ENCODE measurements at places on chromosomes 4 and X. TPM values are rescaled to one million over a fixed set of nuclear protein-coding genes. Genes with fewer than 3 reads are reported as not detected.

ATP2B3 gene
- total RNA-seq = 0.31 TPM

PABPC5 gene
- total RNA-seq = 6.2 TPM

SYNPO2 gene
- total RNA-seq = 2,362 TPM

UGT8 gene
- total RNA-seq = 0.27 TPM

LDB2 gene
- 29.6 TPM for total RNA-seq

CLNK gene
- not detected for total RNA-seq

RIPPLY1 gene
- total RNA-seq = not detected

DCAF12L2 gene
- 0.67 TPM for total RNA-seq

HTRA3 gene
- total RNA-seq = 64.2 TPM

KLHL13 gene
- total RNA-seq = 32.6 TPM

- ATAC-seq = no peak
Measured at GRCh38 chr4:94741304-94741703, 16.5 kb upstream of the BMPR1B start.

DNA sequence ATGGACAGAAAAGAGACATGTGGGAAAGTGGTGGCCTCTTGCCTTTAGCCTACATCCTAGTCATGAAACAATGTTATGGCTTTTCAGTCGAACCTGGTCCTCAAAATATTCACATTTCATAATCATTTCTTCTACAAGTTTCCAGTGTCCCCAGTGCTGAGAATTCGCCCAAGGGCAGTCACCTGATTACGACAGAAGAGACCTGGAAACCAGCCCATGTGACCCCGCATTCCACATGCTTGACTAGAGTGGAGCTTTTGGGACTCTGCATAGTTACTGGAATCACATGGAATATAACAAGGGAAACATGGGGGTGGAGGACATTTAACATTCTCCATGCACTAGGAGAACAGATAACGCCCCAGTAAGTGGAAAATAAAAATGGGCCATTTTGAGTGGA is 100.1 kb downstream of the PPARGC1A start:
- peak; percentile 60 for ATAC-seq

GRCh38 chr4:52935317-52935716 is 73.2 kb downstream of the RASL11B start:
- ATAC-seq = no peak

- ATAC-seq = no peak
Measured at GRCh38 chrX:45714866-45715265, 514.2 kb upstream of the DIPK2B start.

DNA sequence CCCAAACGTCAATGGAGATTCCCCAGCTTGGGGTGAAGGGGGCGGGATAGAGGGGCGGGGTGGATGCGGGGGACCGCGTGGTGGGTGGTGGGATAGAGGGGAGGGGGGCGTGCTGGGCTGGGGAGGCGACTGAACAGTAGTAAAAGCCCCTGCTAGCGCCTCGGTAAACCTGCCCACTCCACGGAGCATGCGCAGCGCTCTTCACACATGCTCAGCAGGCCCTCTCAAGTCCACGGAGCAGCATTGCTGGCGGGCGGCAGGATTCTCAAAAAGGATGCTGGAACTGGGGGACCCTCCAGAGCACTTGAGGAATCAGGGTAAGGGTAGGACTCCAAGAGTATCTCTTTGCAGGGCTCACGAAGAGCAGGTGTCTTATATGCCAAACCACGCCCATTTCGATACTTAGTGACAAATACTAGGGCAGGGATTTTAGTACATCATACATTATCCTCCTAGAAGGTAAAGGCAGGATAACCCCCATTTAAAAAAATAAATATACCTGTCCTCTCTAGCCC is 378 bp upstream of the RPS6KA6 start:
- ATAC-seq = peak; percentile 54

- no peak for ATAC-seq
Measured at GRCh38 chr4:143356493-143356892, 19.8 kb downstream of the GAB1 start.

- ATAC-seq = peak; percentile 78
Measured at GRCh38 chr4:5050520-5051277, 581 bp upstream of the STK32B start.

DNA sequence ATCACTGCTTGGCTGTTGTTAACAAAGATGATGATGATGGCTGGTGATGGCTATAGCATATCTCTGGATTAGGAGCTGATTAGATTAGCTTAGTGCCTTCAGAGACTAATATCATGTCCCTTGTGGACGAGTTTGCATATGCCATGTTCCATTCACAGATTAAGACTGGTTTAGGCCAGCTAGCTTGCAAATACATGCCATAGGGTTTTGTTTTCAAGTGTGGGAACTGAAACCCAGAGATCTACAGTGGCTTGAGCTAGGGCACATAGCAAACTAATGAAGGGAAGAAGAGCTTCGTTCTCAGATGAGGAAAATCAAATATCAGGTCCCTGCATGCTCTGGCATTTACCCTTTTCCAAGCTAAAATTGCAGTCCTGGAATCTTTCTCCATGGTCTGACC is 492.3 kb downstream of the MAGEE1 start:
- no peak for ATAC-seq

DNA sequence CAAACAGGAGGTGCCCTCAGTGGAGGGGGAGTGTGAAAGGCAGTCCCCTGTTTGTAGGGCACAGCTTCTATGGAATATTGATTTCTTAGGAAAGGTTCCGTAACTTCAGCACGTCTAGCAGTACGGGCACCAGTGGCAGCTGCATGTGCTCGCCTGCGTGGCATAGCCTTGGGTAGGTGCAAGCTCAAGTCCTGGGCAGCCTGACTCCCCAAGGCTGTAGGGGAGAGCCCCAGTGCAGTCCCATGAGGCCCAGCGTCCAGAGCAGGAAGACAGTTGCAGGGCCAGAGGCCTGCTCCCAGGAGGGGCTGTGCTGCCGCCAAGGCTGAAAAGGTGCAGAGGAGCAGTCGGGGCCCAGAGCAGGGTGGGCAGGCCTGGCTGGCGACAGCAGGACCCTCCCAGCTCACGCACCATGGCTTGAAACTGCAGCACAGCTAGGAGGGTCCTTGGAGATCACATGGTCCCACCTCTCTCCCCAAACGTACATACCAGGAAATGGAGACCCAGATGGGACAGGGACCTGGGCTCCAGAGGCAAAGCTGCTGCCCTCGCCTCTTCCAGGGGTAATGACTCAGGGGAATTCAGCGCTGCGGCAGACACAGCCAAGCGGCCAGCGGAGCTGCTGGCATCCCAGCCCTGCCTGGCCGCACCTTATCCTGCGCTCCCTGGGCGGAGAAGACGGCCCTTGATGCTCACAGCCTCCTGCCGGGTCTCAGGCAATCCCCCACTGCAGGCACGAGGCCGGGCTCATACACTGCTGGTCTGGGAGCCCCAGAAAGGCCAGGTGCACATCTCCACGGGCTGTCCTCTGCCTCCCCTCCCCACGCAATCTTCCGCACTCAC is 6.0 kb upstream of the DUSP9 start:
- ATAC-seq = no peak

- no peak for ATAC-seq
Measured at GRCh38 chr4:135277980-135278315, 1076.4 kb upstream of the PABPC4L start.

- ATAC-seq = no peak
Measured at GRCh38 chr4:20881658-20882057, 181.4 kb downstream of the PACRGL start.

DNA sequence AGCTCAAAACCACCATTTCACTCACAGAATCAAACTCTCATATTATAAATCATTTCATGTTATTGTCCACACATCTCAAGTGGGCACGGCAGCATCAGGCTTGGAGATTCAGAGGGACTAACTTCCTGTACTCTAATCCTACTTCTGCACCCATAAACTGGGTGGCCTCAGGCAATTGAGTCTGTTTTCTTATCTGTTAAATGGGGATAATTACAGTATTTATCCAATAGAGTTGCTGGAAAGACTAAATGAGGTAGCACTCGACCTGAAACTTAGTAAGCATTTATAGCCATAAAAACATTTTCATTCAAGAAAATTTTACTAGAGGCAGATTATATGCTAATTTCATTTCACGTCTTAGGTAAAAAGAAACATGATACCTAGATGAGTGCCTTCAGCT is 13.0 kb downstream of the TBC1D1 start:
- no peak for ATAC-seq

DNA sequence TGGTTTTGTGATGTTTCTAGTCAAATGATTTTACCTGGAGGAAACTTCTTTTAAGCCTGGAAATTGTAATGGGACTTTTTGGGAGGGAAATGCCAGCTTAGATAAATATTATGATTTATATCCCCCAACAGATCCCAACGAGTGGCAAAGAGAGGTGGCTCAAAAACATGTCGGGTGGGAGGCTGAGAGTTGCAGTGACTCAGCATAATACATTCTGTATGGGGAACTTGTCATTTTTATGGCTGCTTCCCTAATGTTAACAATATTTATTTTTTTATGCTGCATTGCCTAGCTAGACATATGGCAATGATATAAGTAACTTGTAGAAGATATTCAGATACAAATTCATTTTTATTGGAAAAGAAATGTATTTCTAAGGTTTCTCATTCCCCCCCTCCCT is 219.0 kb downstream of the ARHGAP10 start:
- no peak for ATAC-seq

- ATAC-seq = no peak
Measured at GRCh38 chr4:174254613-174255012, 28.9 kb downstream of the FBXO8 start.

DNA sequence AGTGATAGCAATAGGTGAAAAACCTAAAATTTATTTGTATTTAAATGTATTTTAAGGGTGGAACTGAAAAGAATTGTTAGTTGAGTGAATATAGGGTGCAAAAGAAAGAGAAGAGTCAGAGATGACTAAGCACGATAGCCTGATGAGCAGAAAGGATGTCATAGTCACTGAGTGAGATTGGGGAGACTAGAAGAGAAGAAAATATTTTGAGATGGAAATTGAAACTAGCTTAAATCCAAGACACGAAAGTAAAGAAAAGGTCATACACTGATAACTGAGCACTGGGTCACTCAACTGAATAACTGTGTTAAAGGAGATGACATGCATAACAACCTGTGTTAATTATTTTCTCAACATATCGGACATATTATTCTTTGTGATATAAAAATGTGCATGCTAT is 55.5 kb downstream of the SPANXN4 start:
- no peak for ATAC-seq

DNA sequence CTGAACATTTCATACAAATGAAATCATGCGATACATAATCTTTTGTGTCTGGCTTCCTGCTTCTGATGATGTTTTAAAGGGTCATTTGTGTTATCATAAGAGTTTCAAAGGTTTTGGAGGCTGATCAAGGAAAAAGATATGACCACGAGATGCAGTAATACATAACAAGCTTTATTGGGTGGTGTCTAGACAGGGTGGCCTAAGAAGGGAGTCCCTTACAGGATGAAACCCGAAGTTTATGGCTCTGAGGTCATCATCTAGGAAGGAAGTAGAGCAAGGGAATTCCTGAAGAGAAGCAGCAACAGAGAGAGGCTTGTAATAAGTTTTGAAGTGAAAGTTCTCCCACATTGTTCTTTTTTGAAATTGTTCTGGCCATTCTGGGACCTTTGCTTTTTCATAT is 40.8 kb upstream of the SOD3 start:
- no peak for ATAC-seq

DNA sequence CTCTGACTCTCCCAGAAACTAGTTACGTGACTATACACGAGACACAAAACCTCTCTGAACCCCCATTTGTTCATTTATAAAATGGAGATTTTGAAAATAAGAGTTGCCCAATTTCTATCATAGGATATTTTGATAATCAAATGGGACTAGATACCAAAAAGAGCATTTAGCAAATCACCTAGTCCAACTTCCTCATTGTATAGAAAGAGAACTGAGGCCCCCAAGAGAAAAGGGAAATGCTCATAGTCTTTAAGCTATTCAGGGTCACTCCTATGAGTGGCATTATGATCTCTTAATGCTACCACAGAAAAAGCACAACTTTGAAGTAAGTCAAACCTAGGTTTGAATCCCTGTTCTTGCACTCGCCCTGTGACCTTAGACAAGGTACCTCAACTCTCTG is 62.7 kb downstream of the BMP15 start:
- ATAC-seq = no peak

GRCh38 chrX:71159335-71159734 is 14.7 kb downstream of the NLGN3 start:
- no peak for ATAC-seq

- ATAC-seq = no peak
Measured at GRCh38 chr4:101022151-101023024, 324.9 kb downstream of the PPP3CA start.

DNA sequence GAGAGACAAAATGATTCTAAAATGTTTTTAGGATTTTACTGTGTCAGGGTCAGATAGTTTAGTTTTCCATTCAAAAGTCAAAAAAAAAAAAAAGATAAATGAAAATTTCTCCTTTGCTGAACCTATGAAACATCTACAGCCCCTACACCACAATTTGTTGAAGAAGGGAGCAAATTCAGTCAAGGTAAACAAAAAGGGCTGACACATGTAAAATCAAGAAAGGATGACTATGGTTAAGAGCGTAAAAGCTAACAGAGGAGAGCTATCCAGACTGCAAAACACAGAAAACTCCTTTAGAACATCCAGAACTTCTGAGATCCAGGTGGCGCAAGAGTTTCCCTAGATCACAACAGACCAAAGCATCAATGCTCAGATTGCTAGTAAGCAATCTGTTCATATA is 72.2 kb downstream of the RAB28 start:
- ATAC-seq = no peak

GRCh38 chr4:91488946-91489345 is 814.8 kb upstream of the GRID2 start:
- no peak for ATAC-seq

GRCh38 chr4:145935253-145936141 is 3.1 kb downstream of the ZNF827 start:
- ATAC-seq = no peak

- peak; percentile 43 for ATAC-seq
Measured at GRCh38 chr4:138487670-138488069, 245.5 kb upstream of the SLC7A11 start.

DNA sequence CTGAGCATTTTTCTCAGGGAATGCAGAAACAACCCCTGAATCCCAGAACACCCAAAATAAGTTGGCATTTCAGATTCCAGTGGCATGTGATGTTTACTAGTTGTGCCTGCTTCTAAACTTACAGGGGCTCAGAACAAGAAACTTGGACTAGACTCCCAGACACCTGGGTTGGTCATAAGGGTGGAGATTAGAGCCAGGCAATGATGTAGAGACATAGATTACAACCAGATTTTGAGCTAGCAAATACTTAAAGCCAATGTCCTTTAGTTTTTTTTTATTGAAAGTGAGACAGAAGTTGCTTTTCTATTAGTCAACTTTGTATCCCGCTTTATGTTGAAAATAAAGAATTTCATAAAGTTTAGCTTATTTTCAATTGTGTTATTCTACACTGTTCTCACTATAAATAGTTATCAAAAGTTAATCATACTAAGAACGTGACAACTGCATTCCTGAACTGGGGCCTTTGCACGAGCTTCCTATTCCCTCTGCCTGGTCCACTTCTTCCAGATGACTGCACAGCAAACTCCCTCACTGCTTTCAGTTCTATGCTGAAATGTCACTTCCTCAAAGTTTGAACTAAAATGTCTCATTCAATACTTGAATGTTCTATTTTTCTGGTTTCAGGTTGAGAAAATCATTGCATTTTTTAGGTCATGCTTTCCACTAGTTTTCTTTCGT is 224.7 kb upstream of the PPP1R2C start:
- no peak for ATAC-seq

- ATAC-seq = no peak
Measured at GRCh38 chrX:109347632-109348031, 134.3 kb downstream of the GUCY2F start.

- no peak for ATAC-seq
Measured at GRCh38 chrX:24241822-24242648, 71.8 kb downstream of the SUPT20HL2 start.

All from gastroesophageal sphincter (tissue), 4 donors.